ENCODE measurements at places on chromosomes 12 and 14.

- no peak for DNase-seq
These were observed 27.6 kb downstream of the SBNO1 start for GRCh38 chr12:123337070-123337469.

DNA sequence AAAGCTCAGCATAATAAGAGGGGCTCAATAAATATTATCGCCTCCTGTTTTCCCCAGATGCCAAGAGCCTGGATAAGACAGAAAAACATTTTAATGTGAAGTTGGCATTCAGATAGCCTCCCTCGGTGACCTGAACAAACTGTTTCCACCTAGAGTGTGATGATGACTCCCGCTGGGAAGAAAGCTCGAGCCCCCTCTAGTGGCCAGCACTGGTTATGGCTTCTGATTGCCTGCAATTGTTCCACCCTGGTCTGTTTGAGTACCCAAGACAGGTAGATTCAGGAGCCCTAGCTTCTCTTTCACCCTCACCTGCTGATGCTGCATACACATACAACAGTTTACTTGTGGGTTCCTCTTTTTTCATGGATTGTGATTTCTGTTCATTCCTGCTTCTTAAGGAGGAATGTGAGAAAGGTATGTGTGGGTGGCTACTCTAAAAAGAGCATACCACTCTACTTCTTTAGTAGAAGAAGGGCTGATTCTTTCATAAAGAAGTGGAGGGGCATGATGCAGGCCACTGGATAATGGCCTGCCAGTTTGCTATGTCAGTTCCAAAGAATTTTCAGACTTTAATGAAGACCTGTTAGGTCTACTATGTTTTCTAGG, 6.4 kb downstream of the ERG28 start:
- DNase-seq = peak; percentile 80

DNA sequence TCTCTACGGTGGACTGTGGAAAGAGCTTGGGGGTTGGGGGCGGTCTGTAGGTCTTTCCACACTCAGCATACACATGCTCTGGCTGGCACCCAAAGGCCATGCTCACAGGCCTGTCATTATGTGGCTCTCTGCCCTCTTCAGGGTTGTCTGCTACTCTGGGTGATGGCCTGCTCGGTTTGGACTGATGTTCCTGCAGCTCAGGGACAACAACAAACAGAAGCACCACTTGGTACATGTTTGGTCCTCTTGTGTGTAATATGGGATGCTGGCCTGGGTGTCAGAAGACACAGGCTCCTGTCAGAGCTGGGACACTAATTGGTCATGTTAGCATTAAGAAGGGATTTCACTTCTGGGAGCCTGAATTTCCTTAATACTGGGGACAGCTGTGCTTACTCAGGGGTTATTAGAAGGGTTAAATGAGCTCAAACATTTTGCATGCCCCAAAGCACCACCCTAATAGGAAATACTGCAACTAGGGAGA, 32.7 kb upstream of the SELPLG start:
- no peak for DNase-seq

- no peak for DNase-seq
These were observed 105.1 kb upstream of the TMEM260 start for GRCh38 chr14:56474419-56475022.

GRCh38 chr14:72583316-72584272, 310.3 kb downstream of the DPF3 start:
- no peak for DNase-seq

Measured in uterus (tissue), 4 donors.